T-helper 1 cell (primary cell): ENCODE measurements at places on chromosomes 5 and 9.

- no peak for DNase-seq
These were observed 636.1 kb downstream of the PSAT1 start for GRCh38 chr9:78932849-78933627.

- DNase-seq = no peak
These were observed 132.4 kb downstream of the TTLL11 start for GRCh38 chr9:121960665-121961064.

DNA sequence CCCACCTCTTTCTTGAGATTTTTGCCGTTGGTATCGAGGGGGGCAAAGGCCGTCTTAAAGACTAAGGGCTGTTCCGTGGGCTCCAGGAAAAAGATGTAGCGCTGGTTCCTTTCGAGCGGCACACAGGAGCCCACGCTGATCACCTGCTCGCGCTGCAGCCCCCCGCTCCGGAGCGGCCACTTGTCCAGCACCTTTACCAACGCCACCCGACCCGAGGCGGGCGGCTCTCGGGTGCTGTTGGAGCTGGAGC, 781 bp downstream of the NRG2 start:
- no peak for DNase-seq

- DNase-seq = no peak
These were observed 123.2 kb upstream of the OTULINL start for GRCh38 chr5:14458414-14458813.

DNA sequence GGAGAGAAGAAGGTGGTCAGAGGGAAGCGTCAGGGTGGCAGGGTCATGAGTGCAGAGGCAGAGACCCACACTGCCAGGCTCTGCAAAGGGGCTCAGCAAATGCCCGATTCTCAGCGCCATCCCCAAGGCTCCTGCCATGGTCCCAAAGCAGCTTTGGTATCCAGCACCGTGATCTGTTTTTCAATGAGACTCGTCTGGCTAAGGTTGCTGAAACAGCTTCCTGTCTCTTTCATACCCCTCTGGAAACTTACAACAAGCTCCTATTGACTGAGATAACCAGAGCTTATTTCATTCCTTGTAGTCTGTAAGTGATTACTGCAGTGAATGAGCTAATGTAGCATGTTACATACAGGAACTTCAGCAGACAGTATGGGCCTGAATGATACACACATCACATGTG, 568.6 kb upstream of the DAP start:
- DNase-seq = no peak

DNA sequence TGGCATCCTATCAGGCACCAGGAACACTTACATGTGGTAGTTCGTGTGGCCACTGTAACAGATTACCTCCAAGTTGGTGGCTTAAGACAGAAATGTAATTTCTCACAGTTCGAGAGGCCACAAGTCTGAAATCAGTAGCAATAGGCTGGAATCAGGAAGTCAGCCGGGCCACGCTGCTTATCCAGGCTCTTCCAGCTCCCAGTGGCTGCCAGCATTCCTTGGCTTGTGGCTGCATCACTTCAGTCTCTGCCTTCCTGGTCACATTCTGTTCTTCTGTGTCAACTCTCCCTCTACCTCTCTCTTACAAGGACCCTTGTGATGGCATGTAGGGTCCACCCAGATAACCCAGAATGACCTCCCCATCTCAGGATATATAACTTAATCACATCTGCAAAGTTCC, 78.7 kb upstream of the MSX2 start:
- no peak for DNase-seq

GRCh38 chr5:114448481-114448880, 86.6 kb downstream of the KCNN2 start:
- no peak for DNase-seq

DNA sequence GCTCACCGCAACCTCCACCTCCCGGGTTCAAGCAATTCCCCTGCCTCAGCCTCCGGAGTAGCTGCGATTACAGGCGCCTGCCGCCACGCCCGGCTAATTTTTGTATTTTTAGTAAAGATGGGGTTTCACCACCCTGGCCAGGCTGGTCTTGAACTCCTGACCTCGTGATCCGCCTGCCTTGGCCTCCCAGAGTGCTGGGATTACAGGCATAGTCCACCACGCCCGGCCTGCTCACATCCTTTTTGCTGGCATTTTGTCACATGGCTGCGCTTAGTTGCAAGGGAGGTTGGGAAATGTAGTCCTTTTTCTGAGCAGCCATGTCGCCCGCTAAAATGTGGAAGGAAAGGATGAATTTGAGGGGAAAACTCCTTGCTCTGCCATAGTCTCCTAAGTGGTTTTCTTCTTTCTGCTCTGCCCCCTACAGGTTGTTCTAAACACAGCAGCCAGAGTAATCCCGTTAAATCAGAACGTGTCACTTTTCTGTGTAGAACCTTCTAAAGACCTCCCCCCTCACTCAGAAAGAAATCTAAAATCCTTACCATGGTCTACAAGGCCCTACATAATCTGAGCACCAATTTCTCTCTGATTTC, 57.8 kb upstream of the HSPA9 start:
- DNase-seq = no peak

GRCh38 chr5:111680737-111681413, 76.1 kb downstream of the NREP start:
- DNase-seq = no peak
